M059J (cell line): ENCODE measurements at places on chromosomes 16 and 17. TPM values are rescaled to one million over a fixed set of nuclear protein-coding genes. Genes with fewer than 3 reads are reported as not detected.

- DNase-seq: no peak
Observed at GRCh38 chr16:60810250-60810649, 1226.0 kb downstream of the CDH8 start.

GRCh38 chr16:66848172-66848571, 4.0 kb downstream of the CA7 start:
- no peak for DNase-seq

DNA sequence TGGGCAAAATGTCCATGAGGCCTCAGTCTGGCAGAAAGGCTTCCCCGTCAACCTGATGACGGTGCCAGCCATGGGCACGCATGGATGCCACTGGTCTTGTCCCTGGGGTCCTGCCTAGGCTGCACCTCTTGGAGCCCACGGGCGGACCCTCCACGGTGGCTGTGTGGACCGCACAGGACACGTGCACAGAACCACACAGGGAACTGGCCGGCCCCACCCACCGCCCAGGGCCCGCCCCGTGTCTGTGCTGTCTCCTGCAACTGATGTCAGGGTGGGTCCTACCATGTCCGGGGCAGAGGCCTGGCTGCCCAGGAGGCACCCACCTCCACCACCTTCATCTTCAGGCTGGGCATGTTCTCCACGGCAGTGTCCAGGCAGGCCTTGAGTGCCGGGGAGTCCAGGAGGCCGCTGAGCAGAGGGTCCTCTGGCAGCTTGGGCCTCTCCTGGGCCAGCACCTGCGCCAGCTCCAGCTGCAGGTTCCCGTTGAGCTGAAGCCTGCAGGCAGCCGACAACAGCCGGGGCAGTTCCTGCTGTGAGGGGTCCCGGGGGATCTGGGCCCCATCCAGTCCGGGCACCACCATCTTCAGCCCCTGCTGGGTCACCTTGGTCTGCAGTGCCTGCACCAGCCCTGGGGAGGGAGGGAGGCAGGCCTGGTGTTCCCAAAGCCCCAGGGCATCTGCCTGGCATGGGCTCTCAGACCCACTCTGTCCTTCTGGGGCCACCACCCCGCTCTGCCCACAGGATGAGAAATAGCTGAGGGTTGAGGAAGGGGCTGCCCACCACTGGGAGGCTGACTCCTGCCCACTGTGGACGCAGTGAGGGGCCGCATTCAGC, 11.9 kb downstream of the FASN start:
- DNase-seq: no peak

RUNDC3A gene
- 0.12 TPM in 1 of 2 replicates, not detected in the other for total RNA-seq

SEPTIN1 gene
- total RNA-seq: 0.17 TPM in 1 of 2 replicates, not detected in the other

SLC4A1 gene
- total RNA-seq: not detected in 2 replicates

- DNase-seq: peak; percentile 59
Observed at GRCh38 chr17:81349397-81350319, 45.6 kb upstream of the BAHCC1 start.

DNA sequence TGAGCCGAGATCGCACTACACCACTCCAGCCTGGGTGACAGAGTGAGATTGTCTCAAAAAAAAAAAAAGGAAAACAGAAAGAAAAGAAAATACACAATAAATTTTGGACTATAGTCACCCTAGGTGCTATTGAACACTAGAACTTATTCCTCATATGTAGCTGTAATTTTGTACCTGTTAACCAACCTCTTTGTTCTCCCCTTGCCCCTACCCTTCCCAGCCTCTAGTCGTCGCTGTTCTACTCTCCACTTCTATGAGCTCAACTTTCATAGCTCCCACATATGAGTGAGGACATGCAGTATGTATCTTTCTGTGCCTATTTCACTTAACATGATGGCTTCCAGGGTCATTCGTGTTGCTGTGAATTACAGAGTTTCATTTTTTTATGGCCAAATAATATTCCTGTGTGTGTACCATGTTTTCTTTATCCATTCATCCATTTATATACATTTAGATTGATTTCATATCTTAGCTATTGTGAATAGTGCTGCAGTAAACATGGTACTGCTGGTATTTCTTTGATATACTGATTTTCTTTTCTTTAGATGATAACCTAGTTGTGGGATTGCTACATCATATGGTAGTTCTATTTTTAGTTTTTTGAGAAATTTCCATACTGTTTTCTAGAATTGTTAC, 28.3 kb downstream of the VPS35L start:
- DNase-seq: peak; percentile 47

EVI2B gene
- 1.5 and 2.4 TPM in 2 replicates for total RNA-seq

GRCh38 chr16:20175358-20175757, 101.7 kb upstream of the GPR139 start:
- DNase-seq: no peak

DNA sequence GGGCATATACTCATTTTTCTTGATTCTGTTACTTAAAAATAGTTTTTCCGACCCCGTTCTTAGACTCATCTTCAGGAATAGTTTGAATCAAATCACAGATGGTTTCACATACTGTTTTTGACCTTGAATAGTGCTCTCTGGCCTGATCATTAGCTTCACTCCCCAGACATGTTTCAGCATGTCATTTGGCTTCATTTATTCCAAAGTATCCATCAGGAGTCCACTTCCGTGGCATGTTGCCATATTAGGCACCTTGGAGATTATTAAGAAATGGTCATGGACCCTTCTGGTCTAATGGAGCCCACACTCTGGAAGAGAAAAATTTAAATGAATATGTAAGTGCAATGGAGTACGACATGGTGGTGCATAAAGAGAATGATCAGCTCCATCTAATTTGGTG, 222.3 kb downstream of the FTO start:
- DNase-seq: no peak

LPCAT2 gene
- total RNA-seq: 29.1 and 32.2 TPM in 2 replicates

KIF2B gene
- not detected in 2 replicates for total RNA-seq

MYL11 gene
- not detected in 2 replicates for total RNA-seq

- no peak for DNase-seq
Observed at GRCh38 chr17:45234641-45235415, 13.1 kb downstream of the FMNL1 start.

DNA sequence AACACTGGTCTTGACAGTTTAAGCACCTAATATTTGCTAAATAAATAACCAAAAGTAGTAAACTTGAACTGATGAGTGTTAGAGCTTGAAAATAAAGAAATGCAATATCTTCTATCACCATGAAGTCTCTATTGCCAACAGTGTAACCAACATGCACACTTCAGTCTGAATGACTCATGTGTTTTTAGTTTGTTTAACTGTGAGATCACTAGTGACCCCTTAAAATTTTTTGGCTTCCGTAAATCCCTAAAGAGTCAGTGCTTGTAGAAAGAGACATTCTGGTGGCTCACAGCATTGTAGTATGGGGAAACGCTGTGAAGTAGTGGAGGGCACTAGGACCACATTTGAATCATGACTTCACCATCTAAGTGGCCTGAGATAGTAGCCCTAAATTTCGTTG, 341.1 kb downstream of the PMP22 start:
- no peak for DNase-seq

SPIRE2 gene
- 1.1 and 2.3 TPM in 2 replicates for total RNA-seq

CTRB1 gene
- total RNA-seq: not detected in 2 replicates

GRCh38 chr17:2406271-2406902, 5.5 kb upstream of the MNT start:
- peak; percentile 25 for DNase-seq

DNA sequence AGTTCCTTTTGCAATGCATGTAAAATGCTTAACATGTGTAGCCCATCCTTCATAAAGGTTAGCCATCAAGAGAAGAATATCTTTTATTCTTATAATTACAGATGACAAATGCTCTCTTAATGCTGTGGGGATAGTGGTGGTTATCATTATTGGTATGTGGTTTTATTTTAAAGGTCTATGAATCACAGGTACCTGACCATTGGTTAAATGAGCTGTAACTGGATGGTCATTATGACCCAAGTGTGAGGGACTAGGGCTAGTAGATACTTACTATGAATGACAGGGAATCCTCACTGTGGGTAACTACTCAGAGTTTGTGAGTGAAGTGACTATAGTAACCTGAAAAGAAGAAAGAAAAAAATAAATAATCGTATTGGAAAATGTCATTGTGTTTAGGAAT, 78.8 kb downstream of the CDRT15 start:
- DNase-seq: peak; percentile 48

- DNase-seq: peak; percentile 100
Observed at GRCh38 chr17:35433075-35433894, 985 bp upstream of the SLFN12 start.

DNA sequence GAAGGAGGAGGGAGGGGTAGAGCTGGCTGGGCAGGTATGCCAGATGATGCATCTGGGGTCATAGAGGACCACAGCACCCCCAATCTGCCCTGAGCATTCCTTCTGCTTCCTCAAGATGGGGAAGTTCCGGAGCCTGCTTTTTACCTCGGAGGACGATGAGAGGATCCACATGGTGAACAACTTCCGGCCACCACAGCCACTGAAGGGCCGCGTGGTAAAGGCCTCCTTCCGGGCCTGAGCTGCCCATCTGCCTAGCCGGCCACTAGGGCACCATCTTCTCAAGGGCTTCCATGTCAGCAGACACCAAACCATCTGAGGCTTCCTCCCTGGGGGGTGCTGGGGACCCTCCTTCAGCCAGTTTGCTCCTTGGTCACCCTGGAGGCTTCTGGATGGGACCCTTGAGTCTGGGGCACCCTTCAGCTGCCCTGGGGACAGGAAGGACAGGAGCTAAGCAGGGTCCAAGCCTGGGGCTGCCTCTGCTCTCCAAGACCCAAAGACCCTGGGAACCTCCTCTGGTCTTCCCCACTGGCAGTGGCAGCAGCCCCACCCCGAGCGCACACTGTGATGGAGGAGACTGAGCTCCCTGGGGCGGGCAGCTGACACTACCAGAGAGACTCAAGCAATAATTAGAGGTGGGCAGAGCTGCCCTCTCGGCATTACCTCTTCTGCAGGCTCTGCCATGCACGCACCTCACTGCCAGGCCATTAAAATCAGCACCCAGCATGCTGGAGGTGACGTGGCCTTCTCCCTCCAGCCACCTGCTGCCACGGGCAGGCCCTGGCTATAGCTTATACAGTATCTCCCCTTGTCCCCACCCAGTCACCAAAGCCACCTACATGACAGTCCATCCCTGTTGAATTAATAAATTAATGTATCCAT, 9.3 kb downstream of the CA7 start:
- no peak for DNase-seq

AIPL1 gene
- 0.05 TPM in 1 of 2 replicates, not detected in the other for total RNA-seq
